ENCODE measurements at places on chromosomes 2 and 18.

GRCh38 chr2:55232863-55233657 lies 572 bp downstream of the RPS27A start:
- peak overlapping the region; percentile 97 for H3K27ac ChIP-seq
- no peaks in the 10 kb centered on the region for H3K27me3 ChIP-seq
- H3K4me1 ChIP-seq: peaks cover 56% of the 10 kb centered on the region
- H3K36me3 ChIP-seq: peaks cover 14% of the 10 kb centered on the region

GRCh38 chr2:188292348-188293239 lies 920 bp downstream of the GULP1 start:
- H3K4me3 ChIP-seq: peak overlapping the region; percentile 99
- DNase-seq: peak; percentile 94
- peaks cover 42% of the 10 kb centered on the region for H3K4me1 ChIP-seq
- no peaks in the 10 kb centered on the region for H3K27me3 ChIP-seq

DNA sequence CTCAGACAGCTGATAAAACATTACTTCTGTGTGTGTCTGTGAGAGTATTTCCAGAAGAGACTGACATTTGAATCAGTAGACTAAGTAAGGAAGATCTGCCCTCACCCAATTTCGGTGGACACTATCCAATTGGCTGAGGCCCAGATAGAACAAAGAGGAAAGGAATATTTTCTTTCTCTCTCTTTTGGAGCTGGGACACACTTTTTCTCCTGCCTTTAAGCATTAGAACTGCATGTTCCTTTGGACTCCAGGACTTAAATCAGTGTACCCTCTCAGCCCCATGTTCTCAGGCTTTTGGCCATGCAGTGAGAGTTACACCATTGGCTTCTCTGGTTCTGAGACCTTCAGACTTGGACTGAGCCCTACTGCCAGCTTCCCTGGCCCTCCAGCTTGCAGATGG lies 3.3 kb upstream of the SRBD1 start:
- no peaks in the 10 kb centered on the region for H3K36me3 ChIP-seq
- H3K27ac ChIP-seq: no peak overlapping the region
- no peak overlapping the region for H3K4me3 ChIP-seq
- no peak for DNase-seq

DNA sequence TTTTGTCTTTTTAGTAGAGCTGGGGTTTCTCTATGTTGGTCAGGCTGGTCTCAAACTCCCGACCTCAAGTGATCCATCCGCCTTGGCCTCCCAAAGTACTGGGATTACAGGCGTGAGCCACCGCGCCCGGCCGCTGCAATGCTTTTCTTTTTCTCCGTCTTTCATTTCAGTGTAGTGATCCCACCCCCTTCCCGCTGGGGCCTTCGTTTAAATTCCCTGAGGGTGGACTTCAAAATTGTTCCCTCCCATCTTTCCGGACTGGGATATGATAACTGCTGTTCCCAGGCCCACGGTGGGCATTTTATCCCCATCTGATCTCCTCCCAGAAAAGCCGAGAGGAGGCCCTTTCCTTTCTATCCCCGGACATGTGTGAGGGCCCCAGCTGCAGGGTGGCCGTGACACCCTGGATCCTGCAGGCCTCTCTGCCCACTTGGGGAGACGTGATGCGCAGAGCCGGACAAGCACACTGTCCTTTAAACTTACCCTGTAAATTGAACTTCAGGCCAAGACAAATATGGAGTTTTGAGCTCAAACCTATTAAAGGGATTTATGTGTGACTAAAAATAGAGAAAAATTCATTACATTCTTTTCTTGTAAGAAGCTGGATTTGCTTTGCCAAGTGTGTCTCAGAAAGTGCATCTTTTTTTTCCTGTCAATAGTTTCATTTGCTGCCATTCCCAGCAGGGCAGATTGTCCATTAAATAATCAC lies 54.5 kb upstream of the AFF3 start:
- peak overlapping the region; percentile 29 for H3K4me3 ChIP-seq
- H3K36me3 ChIP-seq: peaks cover 6% of the 10 kb centered on the region
- H3K27me3 ChIP-seq: no peaks in the 10 kb centered on the region
- DNase-seq: no peak
- peaks cover 56% of the 10 kb centered on the region for H3K4me1 ChIP-seq

- peaks cover 24% of the 10 kb centered on the region for H3K4me1 ChIP-seq
- peaks cover 5% of the 10 kb centered on the region for H3K36me3 ChIP-seq
- H3K4me3 ChIP-seq: no peak overlapping the region
- no peak for DNase-seq
Observed at GRCh38 chr2:941871-942270, 8.8 kb upstream of the SNTG2 start.

DNA sequence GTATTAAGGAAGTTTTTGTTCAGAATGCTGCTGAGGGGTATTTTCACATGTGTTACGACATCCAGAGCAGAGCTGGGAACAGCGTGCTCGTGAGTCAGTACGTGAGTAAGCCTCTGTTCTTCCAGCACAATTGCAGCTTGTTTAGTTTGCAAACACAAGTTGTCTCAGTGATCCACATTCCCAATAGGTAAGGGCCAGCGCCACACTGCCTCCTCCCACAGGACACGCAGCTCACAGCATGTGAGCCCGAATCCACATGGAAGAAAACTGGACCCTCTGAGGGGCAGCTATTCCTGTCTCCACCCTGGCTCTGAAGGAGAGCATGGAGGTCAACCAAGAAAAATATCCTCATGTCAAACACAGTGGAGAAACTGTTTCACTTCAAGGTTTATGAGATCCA lies 173.9 kb upstream of the PID1 start:
- peaks cover 9% of the 10 kb centered on the region for H3K27me3 ChIP-seq
- no peak for DNase-seq
- H3K4me1 ChIP-seq: peaks cover 25% of the 10 kb centered on the region

- no peak for DNase-seq
- H3K27me3 ChIP-seq: no peaks in the 10 kb centered on the region
- no peak overlapping the region for H3K4me3 ChIP-seq
- H3K27ac ChIP-seq: peak overlapping the region; percentile 66
- peaks cover 17% of the 10 kb centered on the region for H3K4me1 ChIP-seq
Observed at GRCh38 chr2:207925601-207926000, 99.7 kb downstream of the PLEKHM3 start.

DNA sequence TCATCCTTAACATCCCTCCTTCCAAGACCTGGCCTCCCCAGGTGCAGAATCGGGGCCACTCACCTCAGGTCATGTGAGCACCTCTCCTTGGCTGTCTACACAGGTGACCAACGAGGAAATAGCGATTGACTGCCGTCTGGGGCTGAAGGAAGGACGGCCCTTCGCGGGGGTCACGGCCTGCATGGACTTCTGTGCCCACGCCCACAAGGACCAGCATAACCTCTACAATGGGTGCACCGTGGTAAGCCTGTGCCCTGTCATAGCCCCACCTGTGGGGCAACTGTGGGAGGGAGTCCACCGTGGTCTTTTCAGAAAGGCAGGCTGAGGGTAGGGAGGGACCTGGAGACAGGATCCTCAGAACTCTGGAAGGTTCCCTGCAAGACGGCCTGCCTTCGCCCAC lies 54.3 kb downstream of the BOLA3 start:
- H3K36me3 ChIP-seq: peaks cover 24% of the 10 kb centered on the region
- no peak overlapping the region for H3K4me3 ChIP-seq
- H3K27me3 ChIP-seq: no peaks in the 10 kb centered on the region
- peaks cover 17% of the 10 kb centered on the region for H3K4me1 ChIP-seq

DNA sequence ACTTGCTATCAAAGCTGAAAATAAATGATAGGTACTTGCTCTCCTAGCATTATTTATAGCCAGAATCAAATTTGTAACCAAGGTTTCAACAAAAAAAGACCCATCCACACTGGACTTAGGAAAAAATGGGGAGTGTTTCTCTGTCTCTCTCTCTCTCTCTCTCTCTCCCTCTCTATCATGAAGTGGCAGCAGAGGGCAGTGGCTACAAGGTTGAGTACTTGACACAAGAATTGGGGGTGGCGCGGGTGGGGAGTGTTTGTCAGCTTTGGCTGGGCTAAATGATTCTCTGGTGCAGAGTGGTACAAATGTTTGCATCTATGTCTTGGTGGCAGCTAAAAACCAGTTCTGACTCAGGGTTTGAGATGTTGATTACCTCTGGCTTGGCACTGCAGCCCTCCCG lies 85.0 kb downstream of the RBM43 start:
- no peak overlapping the region for H3K27ac ChIP-seq
- no peak overlapping the region for H3K4me3 ChIP-seq
- no peaks in the 10 kb centered on the region for H3K27me3 ChIP-seq
- DNase-seq: no peak

- H3K4me3 ChIP-seq: no peak overlapping the region
- H3K36me3 ChIP-seq: no peaks in the 10 kb centered on the region
- no peak for DNase-seq
Observed at GRCh38 chr18:25099895-25100294, 252.1 kb downstream of the ZNF521 start.

DNA sequence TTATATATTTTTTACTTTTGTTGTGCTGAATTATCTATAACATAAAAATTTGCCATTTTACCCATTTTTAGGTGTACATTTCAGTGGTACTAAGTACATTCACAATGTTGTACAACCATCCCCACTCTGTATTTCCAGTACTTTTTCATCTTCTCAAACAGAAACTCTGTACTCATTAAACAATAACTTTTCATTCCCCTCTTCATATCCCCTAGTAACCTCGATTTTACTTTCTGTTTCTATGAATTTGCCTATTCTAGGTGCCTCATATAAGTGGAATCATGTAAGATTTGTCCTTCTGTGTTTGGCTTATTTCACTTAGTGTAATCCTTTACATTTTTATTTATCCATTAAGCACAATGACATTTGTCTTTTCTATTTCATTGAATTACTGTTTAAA lies 51.3 kb downstream of the GTF2A1L start:
- DNase-seq: no peak
- H3K27me3 ChIP-seq: no peaks in the 10 kb centered on the region
- no peak overlapping the region for H3K27ac ChIP-seq

DNA sequence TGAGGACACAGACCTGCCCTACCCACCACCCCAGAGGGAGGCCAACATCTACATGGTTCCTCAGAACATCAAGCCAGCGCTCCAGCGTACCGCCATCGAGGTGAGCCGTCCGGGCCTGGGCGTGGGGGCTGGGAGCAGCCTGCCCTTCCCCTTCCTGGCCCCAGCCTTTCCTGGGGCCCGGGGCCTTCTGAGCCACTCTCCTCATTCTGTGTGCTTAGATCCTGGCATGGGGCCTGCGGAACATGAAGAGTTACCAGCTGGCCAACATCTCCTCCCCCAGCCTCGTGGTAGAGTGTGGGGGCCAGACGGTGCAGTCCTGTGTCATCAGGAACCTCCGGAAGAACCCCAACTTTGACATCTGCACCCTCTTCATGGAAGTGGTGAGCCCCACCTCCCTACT lies 157.9 kb downstream of the DYSF start:
- peaks cover 10% of the 10 kb centered on the region for H3K36me3 ChIP-seq
- H3K4me1 ChIP-seq: peaks cover 18% of the 10 kb centered on the region
- H3K27me3 ChIP-seq: no peaks in the 10 kb centered on the region

GRCh38 chr18:68764016-68764415 lies 33.9 kb upstream of the CCDC102B start:
- peaks cover 7% of the 10 kb centered on the region for H3K4me1 ChIP-seq
- no peaks in the 10 kb centered on the region for H3K27me3 ChIP-seq
- DNase-seq: no peak
- peaks cover 4% of the 10 kb centered on the region for H3K36me3 ChIP-seq
- no peak overlapping the region for H3K27ac ChIP-seq
- H3K4me3 ChIP-seq: no peak overlapping the region
